ENCODE measurements at places on chromosomes 4 and X.

DNA sequence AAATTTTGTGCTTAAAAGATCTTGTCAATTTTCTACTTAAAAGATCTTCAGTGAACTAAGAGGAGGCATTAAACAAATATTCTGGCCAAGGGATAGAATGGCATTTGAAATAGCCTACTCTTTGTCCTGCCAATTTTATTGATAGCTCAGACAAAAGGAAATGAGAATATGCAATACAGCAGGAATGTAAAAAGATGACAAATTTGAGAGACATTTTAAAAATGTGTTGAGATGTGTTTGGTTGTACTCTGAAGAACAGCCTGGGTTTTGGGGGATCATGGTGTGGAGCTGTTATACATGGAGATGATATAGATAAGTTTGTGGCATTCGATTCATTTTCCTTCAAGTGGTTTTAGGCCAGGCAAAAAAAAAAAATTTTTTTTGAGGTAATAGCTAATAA lies 11.6 kb upstream of the MAD2L1 start:
- no peak for DNase-seq

DNA sequence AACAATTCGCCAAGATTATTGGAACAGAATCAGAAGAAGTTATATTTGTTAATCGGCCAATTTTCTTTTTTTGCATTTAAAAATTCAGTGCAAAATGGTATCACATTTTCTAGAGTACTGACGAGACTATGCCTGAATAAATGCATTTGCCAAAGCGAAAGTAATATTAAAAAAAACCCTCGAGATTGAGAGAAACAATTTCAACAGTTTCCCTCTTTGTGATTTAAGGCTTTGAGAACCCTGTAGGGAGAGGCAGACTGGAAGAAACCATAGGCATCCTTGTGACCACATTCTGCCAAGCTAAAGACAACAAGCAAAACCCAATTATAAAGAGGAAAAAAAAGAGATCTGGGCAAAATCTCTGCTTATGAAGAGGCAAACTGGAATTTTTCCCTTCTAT lies 218.1 kb upstream of the GK2 start:
- no peak for DNase-seq

- DNase-seq = no peak
Measured at GRCh38 chrX:151624677-151625076, 61.2 kb downstream of the PASD1 start.

DNA sequence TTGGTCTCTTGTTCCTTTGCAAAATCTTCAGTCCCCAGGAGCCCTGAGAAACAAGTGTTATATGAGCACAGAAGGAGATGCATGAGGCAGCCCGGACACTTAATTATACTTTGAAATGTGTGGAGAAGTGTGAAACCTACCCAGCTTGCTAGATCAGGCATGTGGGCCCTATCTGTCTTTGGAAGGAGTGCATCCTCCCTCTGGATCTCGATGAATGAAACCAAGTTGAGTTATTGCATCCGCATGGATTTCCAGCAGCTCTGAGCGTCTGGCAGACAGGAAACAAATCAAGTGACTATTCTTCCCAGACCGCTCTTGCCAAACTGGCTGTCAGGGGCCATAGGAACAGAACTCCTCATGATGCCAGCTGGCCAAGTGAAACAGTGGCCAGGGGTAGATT lies 19.6 kb upstream of the SOWAHD start:
- no peak for DNase-seq

GRCh38 chr4:184329659-184330400 lies 112.2 kb upstream of the ENPP6 start:
- DNase-seq = no peak

DNA sequence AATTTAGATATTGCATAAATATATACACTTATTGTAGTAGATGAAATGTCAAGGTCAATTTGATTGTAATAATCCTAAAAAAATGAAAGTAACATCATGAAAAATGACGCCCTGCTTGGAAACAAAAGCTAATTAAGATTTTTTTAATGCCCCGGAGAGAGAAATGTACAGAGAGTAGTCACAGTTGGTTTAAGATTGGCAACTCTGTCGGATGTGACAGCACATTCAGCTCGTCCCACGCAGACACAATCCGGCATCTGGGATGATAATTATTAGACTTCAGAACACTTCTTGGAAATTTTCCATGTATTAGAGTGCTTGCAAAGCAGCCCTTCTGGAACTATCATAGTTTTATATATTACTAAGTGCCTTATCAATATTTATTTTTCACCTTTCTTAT lies 478.0 kb downstream of the PDHA2 start:
- no peak for DNase-seq

GRCh38 chr4:66736606-66737005 lies 808.7 kb downstream of the CENPC start:
- DNase-seq = no peak

GRCh38 chr4:85886665-85887064 lies 411.7 kb downstream of the ARHGAP24 start:
- DNase-seq = no peak

DNA sequence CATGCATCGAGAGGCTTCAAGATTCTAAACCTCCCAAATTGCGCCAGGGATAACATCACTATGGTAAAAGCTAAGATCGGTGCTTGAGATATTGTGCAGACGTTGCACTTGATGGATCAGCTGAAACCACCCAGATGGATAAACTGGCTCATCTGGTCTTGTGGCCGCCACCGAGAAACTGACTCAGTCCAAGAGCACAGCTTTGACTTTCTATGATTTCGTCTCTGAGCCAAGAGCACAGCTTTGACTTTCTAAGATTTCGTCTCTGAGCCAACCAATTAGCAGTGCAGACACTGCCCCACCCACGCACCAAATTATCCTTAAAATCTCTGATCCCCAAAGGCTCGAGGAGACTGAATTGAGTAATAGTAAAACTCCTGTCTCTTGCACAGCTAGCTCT lies 687.2 kb downstream of the FAM133A start:
- DNase-seq = no peak

- DNase-seq = no peak
Measured at GRCh38 chr4:10639100-10639499, 45.5 kb downstream of the CLNK start.

GRCh38 chr4:176123710-176124407 lies 58.2 kb downstream of the WDR17 start:
- DNase-seq = no peak
